ENCODE measurements at places on chromosomes 2 and 18.
A peak's percentile ranks its signal among the peaks of the same experiment; 100 is the strongest.

- no peak for DNase-seq
Measured at GRCh38 chr2:95023222-95023597, 2.3 kb upstream of the MAL start.

GRCh38 chr18:54147439-54147838 is 77.0 kb downstream of the MBD2 start:
- DNase-seq = no peak

DNA sequence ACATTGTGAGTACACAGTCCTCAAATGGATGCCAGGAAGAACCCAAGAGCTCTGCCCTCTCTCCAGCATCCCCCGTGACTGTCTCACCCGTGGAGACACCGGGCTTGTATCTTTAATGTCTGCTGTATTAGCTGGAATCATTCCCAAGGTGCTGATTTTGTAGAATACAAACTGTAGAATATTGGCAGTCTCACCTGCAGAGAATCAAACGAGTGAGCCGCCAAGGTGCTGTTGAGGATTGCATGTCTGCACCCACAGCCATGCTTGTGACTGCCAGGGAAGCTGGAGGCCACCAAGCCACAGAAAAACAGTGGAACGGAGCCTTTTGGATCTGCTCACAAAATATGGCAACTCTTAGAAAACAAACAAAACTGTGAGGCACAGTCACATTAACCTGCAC is 37.5 kb downstream of the TMEM18 start:
- no peak for DNase-seq

DNA sequence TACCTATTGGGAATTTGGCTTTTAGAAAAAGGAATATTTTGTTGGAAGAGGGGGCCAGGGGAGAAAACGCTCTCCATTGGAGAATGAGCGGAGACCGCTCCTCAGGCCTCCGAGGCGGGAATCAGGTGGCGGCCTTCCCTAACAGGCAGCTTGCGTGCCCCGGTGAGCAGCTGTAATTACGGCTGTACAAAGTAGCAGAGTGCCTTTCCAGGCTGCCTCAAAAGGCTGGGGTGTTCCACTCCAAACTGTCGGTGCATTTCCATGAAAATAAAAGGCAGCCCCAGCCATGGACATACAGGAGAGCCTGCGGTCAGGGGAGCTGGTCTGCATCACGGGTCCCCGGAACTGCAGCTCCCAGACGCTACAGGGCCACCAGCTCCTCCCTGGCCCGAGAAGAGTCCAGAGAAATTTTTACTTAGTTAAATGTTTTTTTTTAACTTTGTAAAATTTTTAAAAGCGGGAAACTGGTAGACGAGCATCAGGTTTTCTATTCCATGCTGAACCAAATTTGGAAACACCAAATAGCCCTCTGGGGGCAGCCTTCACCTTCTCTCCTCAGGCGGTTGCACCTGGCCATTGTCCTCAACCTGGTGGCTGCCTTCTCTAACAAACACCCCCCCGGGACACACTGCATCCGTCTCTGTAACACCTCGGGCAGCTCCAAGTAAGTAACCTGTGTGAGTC is 209.3 kb upstream of the SALL3 start:
- no peak for DNase-seq

DNA sequence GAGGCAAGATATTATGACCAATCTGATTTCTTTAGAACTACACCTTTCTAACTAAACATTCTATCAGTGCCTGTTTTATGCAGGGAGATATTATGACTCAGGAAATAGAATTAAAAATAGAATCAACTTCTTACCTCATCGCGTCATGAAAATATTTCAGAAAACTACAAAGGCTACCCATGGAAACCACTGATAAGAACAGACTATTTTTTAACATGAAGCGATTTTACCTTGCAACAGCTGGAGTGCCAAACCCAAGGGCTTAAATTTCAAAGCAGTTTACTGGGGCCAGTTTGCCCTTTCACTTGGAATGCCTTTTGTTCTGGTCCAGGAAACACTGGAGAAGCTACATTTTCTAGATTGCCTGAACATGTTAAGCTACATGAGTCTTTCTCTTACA is 304.8 kb upstream of the CCDC68 start:
- DNase-seq = peak; percentile 45

DNA sequence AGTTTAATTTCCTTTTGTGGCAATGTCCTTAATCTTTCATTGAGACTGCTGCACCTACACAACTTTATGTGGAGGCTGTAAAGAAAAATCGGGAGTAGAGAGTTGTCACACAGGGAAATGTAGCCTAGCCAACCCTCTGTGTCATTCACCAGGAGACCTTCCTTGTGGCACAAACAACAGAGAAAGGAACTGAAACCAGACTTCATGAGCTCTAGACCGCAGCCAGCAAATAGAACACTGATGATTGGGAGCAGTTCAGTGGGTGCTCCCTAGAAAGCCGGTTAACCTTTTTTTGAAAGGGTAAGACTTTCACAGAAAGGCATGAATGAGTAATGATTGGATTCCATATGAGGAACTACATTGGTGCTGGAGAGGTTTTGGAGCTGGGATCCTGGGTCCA is 1752.4 kb upstream of the CELF4 start:
- no peak for DNase-seq

DNA sequence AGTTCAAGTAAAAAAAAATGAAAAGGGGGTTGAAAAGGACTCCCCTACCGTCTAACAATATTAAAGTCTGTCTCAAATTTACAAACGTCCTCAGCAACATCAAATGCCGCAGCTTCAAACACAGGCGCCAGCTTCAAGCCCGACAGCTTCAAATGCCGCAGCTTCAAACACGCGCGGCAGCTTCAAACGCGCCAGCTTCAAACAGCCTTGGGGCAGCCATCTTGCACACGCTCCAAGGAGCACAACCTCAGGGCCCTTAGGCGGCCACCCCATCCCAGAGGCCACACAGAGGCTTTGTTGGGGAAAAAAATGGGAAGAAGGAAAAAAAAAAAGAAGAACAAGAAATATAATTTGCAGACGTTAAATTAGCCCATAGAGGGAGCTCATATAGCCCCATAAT is 244.4 kb upstream of the VRK2 start:
- no peak for DNase-seq

GRCh38 chr18:38944446-38945024 is 1378.9 kb upstream of the CELF4 start:
- DNase-seq = no peak

DNA sequence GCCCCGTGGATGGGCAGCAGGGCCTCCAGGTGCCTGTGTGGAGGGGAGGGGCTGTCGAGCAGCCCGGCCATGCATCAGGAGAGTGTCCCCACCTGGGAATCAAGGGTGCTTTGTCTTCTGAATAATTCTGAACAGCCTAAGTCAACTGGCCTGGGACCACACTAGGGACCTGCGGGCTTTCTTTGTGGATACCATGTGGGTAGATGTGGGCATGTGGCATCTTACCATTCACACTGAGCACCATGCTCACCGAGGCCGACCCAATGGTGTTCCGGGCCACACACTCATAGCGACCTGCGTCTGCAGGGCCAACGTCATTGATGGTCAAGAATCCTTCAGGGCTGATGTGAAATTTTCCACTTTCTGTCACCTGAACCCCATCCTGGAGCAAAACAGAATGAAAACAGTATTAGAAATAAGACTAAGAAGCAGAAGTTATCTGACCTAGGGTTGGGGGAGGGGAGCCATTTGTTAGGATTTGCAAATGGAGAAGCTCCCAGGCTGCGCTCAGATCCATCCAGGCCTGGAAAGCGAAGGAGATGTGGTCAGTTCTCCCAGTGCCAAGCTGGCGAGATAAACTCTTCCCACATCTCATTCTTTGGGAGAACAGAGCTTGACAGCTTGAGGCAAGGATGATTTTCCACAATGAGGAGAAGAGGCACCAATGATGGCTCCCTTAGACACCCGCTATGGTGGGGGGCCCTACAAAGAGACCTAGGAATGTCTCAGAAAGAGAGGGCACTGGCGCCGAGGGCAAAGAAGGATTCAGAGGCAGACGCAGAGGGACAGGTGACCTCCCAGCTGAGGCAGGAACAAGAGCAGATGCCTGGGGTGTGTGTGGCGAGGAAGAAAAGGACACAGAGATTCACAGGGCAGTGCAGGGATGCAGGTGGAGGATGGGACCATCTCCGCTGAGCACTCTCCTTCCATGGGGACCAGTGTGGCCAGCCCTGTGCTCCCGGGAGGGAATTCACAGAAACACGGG is 83.4 kb downstream of the PXDN start:
- DNase-seq = no peak

DNA sequence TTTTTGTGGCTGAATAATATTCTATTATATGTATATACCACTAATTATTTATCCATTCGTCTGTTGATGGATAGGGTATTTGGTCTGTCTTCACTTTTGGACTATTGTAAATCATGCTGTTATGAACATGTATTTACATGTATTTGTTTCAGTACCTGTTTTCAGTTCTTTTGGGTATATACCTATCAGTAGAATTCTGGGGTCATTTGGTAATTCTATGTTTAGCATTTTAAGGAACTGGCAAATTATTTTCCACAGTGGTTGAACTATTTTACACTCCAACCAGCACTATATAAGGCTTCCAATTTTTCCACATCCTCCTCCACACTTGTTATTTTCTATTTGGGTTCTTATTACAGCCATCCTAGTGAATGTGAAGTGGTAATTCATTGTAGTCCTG is 12.4 kb upstream of the TANK start:
- DNase-seq = no peak

DNA sequence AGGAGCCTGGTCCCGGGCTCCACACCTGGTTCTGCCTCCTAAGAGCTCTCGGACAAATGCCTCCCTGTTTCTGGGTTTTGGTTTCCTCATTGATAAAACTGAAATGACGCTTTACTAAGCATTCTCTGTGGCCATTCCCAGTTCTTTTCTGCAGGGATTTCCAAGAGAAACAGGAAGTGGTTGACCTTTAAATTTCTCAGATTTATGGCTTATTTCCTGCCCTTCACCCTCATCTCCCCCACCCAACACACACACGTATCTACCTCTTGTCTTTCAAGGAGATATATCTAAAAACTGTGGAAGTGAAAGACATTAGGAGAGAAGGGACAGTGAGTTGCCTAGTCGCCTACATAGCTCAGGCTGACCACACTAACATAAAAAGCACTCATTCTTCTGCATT is 53.0 kb downstream of the PIEZO2 start:
- no peak for DNase-seq

GRCh38 chr2:223654384-223654915 is 52.3 kb upstream of the SCG2 start:
- DNase-seq = peak; percentile 63

DNA sequence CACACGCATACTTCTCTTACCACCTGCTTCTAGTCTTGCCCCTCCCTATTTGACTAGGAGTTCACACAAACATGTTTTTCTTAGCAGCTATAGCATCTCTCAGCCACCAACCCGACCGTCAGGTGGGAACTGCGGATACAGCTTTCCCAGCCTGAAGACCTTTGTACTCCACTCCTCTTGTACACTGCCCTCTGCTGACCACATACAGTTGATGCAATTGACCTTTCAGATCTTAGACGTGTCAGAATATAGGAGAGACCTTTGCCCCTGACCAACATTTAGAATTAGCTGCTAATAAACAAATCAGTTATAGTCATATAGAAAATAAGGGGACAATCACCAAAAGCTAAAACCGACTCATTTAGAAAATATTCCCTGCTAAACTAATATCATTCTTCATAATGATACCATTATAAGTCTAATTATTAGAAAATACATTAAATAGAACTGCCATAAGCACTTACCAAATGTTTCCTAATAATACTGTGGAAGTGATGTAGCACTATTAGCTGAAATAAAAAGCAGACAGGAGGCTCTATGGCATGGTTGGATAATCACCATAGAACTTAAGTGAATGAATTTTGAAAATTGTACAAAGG is 208.4 kb downstream of the RAD51AP2 start:
- peak; percentile 72 for DNase-seq

- DNase-seq = no peak
Measured at GRCh38 chr2:102177814-102178478, 8.9 kb upstream of the IL1RL2 start.

DNA sequence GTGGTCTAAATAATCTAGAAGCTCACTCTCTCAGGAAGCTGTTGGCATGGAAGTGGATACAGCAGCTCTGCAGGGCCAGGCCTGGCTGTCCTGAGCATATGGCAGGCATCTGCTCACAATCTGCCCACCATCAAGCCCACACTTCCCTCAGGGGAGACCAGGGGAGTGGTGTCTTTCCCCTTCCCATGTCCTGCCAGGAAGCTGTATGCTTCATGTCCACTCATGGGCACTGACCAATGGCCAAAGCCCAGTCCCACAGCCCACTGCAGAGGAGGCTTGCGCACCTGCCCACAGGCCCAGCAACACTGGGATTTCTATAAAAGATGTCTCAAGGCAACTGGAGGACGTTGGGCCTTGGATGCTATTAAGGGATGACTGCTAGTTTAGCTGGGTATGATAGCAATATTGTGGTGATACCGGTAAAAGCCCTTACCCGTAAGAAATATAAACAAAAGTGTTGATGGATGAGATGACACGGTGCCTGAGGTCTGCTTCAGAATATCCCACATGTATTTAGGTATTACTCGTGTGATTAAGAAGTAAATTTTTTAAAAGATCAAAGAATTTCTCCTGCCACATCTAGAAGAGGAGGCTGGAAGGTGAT is 106.7 kb upstream of the CTDP1 start:
- no peak for DNase-seq

DNA sequence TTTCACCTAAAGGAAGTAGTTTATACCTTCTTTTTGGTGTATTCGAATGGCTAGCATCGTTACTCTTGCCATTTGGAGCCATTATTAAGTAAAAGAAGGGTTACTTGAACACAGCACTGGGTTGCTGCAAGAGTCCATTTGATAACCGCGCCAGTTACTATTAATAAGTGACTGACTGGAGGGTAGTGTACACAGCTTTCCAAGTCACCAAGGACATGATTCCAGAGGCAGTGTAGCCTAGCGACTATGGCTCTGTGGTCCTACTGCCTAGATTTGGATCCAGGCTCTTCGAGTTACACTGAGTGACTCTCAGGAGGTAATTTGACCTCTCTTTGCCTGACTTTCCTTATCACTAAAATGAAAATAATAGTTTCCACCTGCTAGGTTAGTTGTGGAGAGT is 206.8 kb downstream of the MEIS1 start:
- no peak for DNase-seq

DNA sequence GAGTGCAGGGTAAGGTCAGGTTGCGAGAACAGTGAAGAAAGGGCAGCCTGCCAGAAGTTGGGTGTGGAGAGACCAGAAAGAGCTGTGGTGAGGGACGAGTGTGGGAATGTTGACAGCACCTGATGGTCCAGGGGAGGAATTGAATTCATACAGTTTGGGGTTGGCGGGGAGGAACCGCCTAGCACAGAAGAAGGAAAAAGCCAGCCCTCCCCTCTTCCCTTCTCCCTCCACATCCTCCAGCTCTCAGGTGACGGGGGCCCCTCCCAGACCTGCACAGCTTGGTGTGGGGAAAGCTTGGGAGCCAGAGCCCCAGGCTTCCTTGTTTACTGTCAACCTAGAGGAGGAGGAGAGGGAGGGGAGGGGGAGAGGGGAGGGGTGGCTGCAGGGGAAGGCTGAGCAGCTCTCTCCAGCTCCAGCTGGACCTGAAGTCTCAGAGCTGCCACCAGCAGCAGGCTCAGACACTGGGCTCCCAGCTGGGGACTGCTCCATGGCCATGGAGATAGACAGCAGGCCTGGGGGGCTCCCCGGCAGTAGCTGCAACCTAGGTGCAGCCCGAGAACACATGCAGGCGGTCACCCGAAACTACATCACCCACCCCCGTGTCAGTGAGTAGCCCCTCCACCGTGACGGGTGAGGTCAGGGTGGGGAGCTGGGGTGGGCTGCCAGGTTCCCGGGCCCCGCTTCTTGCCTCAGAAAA is at the start of gene ATP6V1B1:
ATP6V1B1 (plus strand) TSS at position 433 of the 697 bp plus-strand sequence; CDS start at position 488, 55 bp downstream.
- no peak for DNase-seq

- no peak for DNase-seq
Measured at GRCh38 chr2:217079165-217079564, 219.3 kb upstream of the TNP1 start.

Data from cardiac fibroblast (primary cell).